ENCODE measurements at places on chromosomes 11 and 22.

DNA sequence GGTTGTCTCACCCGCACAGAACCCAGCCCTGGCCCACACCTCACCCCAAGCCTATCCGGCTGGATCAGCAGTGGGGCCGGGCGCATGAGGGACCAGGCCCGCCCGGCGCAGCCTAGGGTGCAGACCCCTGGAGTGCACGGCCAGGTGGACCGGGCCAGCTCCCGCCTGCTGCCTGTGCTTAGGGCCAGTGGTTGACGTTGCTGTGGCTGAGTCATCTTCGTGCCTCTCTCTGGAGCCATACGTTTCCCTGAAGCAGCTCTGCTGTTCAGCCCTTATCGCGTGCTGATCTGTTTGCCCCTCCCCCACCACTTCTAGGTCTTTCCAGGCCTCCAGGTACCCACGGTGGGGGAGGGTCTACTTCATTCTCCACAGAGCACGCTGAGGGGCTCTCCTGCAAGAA is 39.5 kb downstream of the CDKN1C start:
- DNase-seq: no peak

DNA sequence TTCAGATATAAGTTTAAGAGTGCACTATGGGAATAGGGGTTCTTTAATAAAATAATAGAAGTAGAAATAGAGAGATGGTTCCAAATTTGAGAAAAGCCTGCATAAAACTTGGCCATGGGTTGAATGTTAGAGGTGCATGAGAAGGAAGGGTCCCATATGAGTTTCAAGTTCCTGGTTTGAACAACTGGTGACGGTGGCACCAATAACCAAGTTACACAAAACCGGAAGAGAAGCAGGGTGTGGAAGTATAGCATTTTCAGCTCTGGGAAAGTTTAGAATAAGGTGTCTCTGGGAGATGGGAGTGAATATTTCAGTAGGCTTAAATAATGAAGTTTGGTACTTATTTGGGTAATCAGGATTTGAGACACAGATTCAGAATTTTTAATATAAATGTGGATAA is 2.4 kb downstream of the CASP1 start:
- DNase-seq: no peak

DNA sequence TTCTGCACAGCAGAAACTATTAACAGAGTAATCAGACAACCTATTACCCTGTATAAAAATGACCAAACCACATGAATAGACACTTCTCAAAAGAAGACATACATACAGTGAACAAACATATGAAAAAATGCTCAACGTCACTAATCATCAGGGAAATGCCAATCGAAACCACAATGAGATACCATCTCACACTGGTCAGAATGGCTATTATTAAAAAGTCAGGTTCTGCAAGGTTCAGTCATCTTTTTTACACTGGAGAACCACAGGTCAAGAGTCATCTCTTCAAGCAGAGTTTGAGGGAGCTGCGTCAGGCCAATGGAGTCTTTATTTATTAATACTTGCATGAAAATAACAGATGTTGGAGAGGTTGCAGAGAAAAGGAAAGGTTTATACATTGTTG is 40.4 kb downstream of the RCN1 start:
- no peak for DNase-seq

GRCh38 chr22:35542939-35543516 is 2.4 kb downstream of the RASD2 start:
- no peak for DNase-seq

DNA sequence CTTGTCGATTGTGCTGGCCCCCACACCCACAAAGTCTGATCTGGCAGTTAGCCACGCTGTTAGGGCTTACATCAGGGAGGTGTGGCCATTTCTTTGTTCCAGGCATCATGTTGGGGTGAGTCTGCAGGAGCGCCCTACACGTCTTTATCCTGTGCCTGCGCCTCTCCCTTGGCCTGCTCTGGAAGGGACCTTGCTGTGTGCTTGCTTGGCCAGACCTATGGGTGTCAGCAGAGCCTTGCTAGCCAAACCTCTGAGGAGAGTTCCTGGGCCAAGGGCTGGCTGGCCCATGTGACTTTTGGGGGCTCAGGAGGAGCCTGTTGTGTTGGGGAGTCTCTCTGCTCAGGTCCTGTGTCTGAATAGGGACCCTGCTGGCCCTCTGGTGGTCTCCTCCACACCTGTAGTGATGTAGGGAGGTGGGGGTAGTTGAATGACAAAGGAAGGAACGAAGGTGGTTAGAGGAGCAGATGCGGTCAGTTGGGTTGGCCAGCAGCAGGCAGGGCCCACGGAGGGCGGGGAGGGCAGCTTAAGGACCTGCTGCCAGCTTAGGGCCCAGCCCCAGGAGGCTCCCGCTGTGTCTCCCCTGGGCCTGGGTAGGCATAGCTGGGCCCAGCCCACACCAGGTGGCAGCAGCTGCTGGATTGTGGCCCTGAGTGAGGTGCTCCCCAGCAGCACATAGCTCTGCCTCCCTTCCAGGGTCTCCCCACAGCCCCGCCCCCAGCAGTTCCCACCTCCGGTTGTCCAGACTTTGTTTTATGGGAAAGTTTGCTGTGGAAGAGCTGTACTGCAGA is 7.9 kb downstream of the PPIL2 start:
- DNase-seq: no peak

DNA sequence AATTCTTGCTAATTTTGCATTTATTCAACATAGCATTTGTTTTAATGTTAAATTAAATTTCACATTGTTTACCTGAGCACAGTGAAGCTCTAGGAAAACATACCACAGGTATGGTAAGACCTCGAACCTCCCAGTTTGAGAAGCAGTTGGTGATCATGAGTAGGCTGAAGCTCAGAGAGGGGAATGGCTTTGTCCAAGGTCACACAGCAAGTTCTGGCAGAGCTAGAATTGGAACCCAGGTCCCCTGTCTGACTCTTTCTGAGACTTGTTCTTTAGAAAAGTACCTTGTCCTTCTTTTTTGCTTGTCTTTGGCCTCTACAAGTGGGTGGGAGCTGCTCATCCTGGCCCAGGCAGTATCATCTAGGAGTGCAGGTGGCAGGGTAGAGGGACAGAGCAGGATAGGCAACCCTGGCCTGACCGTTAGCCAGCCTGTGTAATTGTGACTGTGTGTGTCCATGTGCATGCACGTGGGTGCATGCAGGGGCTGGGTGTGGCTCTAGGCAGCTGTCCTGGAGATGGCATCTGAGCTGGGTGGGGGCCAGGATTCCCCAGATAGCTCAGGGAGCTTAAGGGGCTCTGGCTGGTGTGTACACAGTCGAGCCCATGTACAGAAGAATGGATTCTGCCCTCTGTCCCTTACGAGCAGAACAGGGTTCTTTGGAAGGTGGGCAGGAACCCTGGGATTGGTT is 21.6 kb downstream of the PHLDB1 start:
- DNase-seq: no peak

DNA sequence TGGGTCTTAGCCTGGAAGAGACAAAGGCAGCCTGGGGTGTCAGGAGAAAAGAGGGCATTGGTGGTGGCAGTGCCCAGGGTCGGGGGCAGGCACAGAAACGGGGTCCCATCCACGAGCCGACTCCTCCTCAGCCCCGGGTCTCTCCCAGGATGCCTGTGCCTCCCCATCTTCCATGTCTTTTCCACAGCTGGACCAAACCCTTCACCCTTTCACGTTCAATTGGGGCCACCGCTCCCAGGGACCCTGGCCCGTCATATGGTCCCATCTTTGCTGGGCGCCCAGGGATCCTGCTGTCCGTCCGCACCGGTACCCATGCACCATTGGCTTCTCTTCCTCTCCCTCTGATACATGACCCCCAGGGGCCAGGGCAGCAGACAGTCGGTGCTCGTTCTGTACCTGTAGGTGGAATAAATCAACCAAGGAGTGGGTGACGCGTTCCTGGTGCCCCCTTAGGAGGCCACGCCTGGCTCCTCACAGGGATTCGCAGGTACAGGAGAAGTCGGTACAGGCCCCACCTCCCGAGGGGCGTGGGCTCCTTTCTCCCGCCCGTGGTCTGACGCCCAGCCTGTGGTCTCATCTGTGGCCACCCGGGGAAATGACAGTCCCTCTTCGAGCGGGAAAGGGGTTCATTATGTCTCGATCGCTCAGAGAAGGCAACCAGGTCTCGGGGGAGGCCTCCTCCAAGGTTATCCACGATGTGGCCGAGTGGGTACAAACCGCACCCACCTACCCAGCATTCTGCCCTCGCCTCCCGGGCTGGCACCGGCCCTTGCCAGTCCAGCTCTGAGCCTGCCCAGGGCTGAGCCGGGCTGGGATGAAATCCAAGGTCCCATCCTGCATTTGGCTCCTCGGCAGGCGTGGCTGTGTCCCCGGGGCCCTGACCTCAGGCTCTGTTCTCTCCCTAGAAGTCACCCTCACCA is 1493.6 kb downstream of the BRD1 start:
- no peak for DNase-seq

DNA sequence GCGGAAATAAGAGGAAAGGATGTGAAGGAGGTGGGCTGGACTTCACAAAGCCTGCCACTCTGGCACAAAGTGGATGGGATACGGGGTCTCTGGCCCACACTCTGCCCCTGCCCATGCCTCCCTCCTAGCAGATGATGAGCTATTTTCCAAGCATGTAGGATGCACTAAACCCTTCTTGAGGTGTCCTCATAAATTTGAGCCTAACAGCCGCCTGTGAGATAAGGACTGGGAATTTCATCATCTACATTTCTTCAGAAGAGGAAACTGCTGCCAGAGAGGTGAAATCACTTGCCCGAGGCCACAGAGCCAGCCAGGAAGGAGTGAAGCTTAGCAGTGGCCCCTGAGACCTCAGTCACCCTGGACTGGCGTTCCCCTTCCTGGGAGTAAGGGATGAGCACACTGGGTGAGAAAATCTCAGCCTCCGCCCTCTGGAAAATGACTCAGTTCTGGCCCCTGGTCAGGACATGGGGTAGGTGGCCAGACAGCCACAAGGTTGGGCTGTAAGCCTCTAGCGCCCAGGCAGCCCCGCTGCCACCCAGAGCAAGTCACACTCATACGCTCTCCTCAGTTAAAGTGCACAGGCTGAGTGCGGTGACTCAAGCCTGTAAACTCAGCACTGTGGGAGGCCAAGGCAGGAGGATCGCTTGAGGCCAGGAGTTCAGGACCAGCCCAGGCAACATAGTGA is 27.9 kb downstream of the MB start:
- no peak for DNase-seq

DNA sequence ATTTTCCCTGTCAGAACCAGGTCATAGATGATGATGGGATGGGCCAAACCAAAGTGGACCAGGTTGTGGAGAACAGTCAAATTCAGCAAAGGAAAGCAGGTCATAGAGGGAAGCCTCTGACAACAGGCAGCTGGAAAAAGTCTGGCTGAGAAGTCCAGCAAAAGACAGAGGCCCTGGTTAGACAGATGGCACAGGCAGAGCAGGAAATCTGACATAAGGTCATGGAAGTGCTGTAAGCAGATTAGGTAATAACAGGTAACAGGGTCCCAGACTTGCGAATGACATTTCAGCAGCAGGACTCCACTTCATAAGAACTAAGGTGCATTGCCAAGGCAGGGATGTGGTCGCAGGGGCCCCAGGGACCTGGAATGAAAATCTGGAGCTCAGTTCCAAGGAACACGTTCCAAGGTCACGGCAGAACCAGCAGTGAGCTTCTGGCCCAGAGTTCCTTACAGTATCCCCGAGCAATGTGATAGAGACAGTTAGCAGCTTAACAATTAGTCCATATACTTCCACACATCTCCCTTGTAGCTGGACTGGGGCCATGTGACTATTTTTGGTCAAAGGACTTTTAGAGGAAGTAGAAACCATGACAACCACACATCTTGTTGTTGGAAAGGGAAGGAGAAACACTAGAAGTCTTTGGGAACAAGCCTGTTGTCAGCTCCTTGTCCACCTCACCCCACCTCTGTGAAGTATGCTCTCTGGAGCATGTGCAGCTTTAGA is 75.4 kb downstream of the ME3 start:
- no peak for DNase-seq

DNA sequence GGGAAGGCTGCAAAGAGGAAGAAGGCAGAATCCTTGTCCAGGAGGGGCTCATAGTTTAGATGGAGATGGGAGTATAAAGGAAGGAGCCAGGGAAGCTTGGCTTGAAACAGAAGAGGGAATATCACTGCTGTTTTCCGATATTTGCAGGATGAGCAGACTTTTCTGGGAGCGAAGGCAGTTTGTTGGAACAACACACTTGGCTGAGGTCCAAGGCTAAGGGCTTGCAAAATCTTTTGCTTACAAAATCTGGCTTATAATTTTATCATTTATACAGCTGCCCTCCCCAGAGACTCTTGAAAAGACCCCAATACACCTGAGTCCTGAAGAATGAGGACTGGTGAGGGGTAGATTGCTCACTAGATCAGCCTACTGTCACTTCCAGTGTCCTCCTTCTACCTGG is 174.8 kb downstream of the NELL1 start:
- no peak for DNase-seq

- DNase-seq: no peak
Measured at GRCh38 chr11:31823644-31824331, 12.7 kb upstream of the PAX6 start.

DNA sequence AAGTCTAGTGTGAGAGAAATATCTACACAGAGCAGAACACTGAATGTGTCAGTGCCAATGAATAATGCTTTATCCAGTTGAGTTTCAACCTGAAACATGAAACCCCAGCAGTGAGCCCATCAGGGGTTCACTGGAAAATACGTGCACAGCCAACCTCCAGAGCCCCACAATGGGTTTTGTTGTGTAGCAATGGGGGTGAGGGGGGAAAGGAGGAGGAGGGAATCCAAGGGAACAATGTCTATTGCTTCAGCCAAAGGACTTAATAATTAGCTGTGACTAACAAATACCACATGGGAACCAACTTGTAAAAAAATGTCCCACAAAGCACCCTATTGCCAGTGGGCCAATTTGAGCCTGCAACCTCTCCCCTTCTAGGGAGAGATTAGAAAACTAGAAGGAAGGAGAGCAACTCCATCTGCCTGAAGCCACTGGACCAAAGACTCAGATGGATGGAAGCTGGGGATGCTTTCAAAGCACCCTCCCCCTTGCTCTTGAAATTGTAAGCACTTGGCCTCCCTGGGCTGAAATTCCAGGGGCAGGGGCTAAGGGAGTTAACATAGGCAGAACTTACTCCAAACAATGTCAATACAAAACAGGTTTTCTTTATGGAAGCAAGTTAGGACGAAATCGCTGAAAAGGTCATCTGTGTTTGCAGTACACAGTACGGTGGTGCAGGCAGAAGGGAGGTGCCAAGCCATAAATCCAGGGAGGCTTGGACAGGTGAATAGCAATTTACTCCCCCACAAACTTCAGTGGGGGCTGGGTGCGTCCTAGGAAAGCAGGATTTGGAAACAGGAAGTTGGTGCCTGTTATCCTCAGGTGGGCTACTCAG is 99.8 kb downstream of the ARL14EP start:
- no peak for DNase-seq

GRCh38 chr11:34358258-34358727 is 483 bp upstream of the ABTB2 start:
- no peak for DNase-seq

DNA sequence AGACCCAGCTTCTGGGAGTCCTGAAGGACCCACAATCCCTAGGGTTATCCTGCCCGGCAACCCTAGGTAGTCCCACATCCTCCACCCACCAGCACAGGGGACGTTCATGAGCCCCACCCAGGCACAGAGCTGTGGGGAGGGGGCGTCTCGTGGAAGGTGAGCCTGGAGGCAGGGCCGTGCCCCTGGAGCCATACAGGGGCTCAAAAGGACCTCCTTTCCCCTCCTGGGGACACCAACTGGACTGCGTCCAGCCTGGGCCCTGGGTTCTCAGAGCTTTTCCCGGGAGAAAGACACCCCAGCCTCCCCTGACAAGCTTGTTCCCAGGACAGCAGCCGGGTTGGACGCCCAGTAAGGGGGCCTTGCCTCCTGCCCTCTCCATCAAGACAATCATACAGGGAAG is 78.4 kb downstream of the BRD1 start:
- DNase-seq: no peak

GRCh38 chr11:2940147-2940920 is 11.1 kb upstream of the PHLDA2 start:
- DNase-seq: no peak

Measured in stimulated activated CD4-positive, alpha-beta T cell treated with anti-CD3 and anti-CD28 coated beads, Interleukin-12 subunit alpha, Interleukin-12 subunit beta, amount 100 ng/mL, for 48 hours (primary cell).